Karpas-422 (cell line): ENCODE measurements at places on chromosomes 13 and 19. TPM values are rescaled to one million over a fixed set of nuclear protein-coding genes. Genes with fewer than 3 reads are reported as not detected.

Gene TMC4
- 6.2 TPM in 1 of 2 replicates, not detected in the other for total RNA-seq

GRCh38 chr19:55620410-55621204 lies 3.8 kb downstream of the ZNF784 start:
- no peak overlapping the region for H3K4me3 ChIP-seq
- peaks cover 20% of the 10 kb centered on the region for H3K4me1 ChIP-seq
- H3K27me3 ChIP-seq, result no peaks in the 10 kb centered on the region
- DNase-seq, result peak; percentile 40
- peaks cover 3% of the 10 kb centered on the region; the same call in 1 of the 2 replicates for H3K36me3 ChIP-seq

- H3K4me1 ChIP-seq, result peaks cover 45% of the 10 kb centered on the region
- H3K27me3 ChIP-seq, result no peaks in the 10 kb centered on the region
- peak overlapping the region; percentile 96 for H3K4me3 ChIP-seq
- H3K36me3 ChIP-seq, result peaks cover 43% of the 10 kb centered on the region
- H3K27ac ChIP-seq, result peak overlapping the region; percentile 13; the same call in 1 of the 2 replicates
Measured at GRCh38 chr19:3985643-3986259, 488 bp upstream of the EEF2 start.

DNA sequence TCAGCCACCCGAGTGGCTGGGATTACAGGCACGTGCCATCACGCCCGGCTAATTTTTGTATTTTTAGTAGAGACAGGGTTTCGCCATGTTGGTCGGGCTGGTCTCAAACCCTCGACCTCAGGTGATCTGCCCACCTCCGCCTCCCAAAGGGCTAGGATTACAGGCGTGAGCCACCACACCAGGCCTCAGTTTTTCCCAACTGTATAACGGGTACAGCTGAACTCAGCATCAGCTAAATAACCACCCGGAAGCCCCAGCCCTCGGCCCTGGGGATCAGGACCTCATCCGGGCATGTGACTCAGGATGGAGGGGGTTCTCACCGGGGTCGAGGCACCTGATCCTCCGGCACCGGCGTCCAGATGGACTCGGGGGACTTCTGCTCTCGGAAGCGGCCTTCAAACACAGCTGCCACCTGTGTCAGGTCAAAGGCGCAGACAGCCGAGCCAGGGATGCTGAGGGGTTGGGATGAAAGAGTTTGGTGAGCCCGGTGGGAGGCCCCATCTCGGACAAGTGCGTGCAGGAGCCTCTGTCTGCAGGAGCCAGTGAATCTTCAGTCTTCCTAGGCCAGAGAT lies 8.9 kb downstream of the SEMA6B start:
- no peaks in the 10 kb centered on the region for H3K27me3 ChIP-seq
- no peaks in the 10 kb centered on the region for H3K4me1 ChIP-seq
- no peak for DNase-seq
- no peak overlapping the region for H3K27ac ChIP-seq

Gene ZNF550
- total RNA-seq, result 5.5 and 5.7 TPM in 2 replicates

Gene ISYNA1
- 4.1 and 10.0 TPM in 2 replicates for total RNA-seq

DNA sequence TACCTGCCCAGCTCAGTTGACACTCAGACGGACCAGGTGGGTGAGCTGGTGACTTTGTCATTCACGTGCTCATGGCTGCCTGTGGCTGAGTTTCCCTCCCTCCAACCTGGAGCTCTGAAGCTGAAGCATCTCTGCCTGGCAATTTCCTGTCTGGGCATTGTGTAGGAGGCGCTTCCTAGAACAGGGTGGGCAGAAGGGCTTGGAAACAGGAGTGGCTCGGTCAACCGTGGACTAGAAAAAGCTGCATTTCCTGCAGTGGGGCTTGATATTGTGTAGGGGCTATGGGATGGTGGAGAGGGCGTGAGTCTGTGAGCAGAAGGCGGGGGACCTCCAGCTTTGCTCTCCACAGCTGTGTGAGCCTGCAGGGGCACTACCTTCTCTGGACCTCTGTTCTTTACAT lies 278.3 kb downstream of the TEX29 start:
- no peak overlapping the region for H3K4me3 ChIP-seq
- H3K36me3 ChIP-seq, result no peaks in the 10 kb centered on the region
- no peak for DNase-seq
- H3K27me3 ChIP-seq, result no peaks in the 10 kb centered on the region
- H3K27ac ChIP-seq, result no peak overlapping the region
- no peaks in the 10 kb centered on the region for H3K4me1 ChIP-seq

GRCh38 chr13:21463424-21463823 lies 4.3 kb upstream of the ZDHHC20 start:
- no peak overlapping the region for H3K27ac ChIP-seq
- H3K4me3 ChIP-seq, result no peak overlapping the region
- DNase-seq, result no peak
- no peaks in the 10 kb centered on the region for H3K36me3 ChIP-seq
- H3K4me1 ChIP-seq, result peaks cover 5% of the 10 kb centered on the region

DNA sequence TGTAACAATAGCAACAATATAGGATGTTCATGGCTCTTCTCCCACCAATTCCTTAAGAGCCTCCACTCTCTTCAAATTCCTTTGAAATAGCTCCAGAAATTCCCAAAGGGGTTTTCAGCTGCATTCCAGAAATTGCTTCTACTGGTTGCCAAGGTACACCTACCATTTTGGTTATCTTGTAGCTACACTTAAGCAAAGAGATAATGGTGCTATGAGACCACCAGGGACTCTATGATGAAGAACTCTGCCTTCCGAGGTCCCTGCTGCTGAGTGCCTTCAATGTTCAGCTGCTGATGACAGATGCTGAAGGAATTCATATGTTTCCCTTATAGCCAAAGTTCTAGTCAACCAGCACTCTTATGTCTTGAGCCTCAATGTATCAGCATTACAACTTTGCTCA lies 78.4 kb downstream of the POU4F1 start:
- no peaks in the 10 kb centered on the region for H3K4me1 ChIP-seq
- DNase-seq, result no peak

Gene GAPDHS
- total RNA-seq, result not detected in 2 replicates

DNA sequence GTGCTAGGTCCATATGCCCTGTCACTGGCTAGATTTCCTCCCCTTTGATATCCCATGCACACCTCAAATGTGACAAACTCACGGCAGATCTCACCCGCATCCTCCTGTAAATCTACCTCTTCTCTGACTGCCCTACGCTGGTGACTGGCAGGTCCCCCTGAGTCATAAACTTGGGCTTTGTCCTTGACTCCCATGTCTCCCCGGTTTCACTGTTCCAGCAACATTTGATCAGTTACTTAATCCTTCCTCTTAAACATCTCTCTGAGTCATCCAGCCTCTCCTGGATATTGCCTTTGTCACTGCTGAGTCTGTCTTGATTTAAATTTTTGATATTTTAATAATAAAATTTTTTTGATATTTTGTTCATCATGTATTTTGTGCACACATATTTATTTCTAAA lies 26.5 kb downstream of the FAM216B start:
- H3K27ac ChIP-seq, result no peak overlapping the region

- no peak overlapping the region for H3K4me3 ChIP-seq
- DNase-seq, result no peak
- no peaks in the 10 kb centered on the region for H3K36me3 ChIP-seq
- H3K27ac ChIP-seq, result no peak overlapping the region
- no peaks in the 10 kb centered on the region for H3K27me3 ChIP-seq
Measured at GRCh38 chr13:97768134-97768533, 185.3 kb upstream of the IPO5 start.

Gene KCNJ14
- 0.69 and 1.1 TPM in 2 replicates for total RNA-seq

DNA sequence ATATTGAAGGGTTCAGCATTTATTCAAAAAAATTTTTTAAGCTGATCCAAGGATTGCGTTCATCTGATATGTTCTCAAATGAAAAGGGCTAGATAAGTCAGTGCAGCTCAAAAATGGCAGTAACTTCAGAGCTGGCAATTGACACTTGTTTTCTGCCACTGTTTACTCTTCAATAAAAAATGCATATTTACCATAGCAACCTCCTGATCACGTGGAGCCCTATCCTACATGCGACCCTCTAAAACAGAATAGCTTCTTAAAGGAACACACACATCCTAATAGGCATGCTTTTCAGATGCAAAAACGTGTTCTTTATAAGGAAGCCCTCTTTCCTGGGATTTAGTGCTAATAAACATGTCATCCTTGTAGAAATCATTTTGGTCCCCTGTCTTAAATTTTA lies 150.2 kb downstream of the ZNF536 start:
- H3K36me3 ChIP-seq, result no peaks in the 10 kb centered on the region
- H3K4me3 ChIP-seq, result no peak overlapping the region
- no peaks in the 10 kb centered on the region for H3K4me1 ChIP-seq

GRCh38 chr13:25179832-25180774 lies 8.0 kb upstream of the AMER2 start:
- no peaks in the 10 kb centered on the region for H3K27me3 ChIP-seq
- H3K36me3 ChIP-seq, result no peaks in the 10 kb centered on the region
- H3K4me3 ChIP-seq, result no peak overlapping the region

DNA sequence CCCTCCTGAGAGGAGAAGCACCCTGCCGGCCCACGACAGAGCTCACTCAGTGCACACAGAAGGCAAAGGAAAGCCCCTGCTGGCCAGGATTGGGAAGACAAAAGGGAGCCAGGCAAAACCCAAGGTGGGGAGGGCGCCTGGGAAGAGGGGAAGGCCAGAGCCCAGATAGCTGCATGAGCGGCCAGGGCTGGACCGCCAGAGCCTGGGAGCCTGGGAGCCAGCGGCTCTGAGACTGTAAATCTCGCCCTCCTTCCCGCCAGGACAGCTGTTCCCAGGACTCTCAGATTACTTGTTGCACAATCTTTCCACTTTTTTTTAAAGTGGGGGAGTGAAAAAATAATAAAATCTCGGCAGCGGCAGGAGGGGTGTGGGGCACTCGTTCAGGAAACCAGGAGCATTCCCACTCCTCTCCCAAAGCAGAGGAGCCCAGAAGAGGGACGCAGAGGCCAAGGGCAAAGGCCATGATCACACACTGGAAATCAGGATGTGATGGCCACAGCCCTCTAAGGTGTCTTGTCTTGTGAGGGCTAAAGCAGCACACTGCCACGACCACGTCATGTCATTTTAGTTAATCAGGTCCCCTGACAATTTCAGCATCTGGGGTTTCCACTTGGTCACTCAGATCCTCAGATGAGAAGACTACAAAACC lies 19.6 kb upstream of the EPHX3 start:
- H3K27ac ChIP-seq, result no peak overlapping the region
- H3K4me1 ChIP-seq, result no peaks in the 10 kb centered on the region
- H3K27me3 ChIP-seq, result no peaks in the 10 kb centered on the region
- no peak overlapping the region for H3K4me3 ChIP-seq
- H3K36me3 ChIP-seq, result peaks cover 35% of the 10 kb centered on the region
- no peak for DNase-seq

DNA sequence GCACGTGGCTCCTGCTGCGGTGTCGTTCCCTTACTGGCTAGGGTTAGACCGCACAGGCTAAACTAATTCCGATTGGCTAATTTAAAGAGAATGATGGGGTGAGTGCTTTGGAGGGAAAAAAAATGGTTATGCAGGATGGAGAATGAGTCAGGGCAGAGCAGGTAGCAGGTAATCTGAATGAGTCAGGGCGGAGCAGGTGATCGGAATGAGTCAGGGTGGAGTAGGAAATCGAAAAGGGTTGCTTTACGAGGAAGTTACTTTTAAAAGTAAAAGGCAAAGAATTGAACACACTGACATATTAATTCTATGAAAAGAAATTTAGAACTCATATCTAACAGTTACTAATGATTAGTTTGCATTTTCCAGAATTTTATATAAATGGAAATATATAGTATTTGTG lies 335.5 kb downstream of the FOXO1 start:
- DNase-seq, result no peak
- no peak overlapping the region for H3K27ac ChIP-seq
- H3K27me3 ChIP-seq, result no peaks in the 10 kb centered on the region
- no peaks in the 10 kb centered on the region for H3K36me3 ChIP-seq
- no peaks in the 10 kb centered on the region for H3K4me1 ChIP-seq
